Astrocyte of the cerebellum (primary cell): ENCODE measurements at places on chromosomes 4 and X.

- no peak for DNase-seq
Observed at GRCh38 chr4:38080061-38080974, 120.1 kb downstream of the PTTG2 start.

- DNase-seq: no peak
Observed at GRCh38 chrX:19991350-19991718, 473 bp upstream of the BCLAF3 start.

GRCh38 chr4:168293386-168293975, 25.1 kb downstream of the DDX60 start:
- DNase-seq: no peak

DNA sequence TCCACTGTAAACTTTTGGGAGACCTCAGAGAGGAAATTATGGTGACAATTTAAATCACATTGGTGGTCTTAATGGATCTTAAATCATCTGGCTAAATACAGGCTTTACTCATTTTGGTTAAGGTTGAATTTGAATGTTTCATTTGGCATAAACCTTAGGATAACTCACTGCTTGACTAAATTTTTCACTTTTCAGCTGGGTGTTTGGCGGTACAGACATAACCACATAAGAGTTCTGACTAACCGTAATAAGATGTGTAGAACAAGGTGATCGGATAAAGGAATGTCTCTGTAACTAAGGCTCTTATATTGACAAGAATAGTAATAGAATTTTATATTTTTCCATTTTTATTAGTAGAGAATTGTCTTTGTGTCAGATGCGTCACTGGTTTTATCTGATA, 281.0 kb downstream of the BMPR1B start:
- DNase-seq: peak; percentile 79

DNA sequence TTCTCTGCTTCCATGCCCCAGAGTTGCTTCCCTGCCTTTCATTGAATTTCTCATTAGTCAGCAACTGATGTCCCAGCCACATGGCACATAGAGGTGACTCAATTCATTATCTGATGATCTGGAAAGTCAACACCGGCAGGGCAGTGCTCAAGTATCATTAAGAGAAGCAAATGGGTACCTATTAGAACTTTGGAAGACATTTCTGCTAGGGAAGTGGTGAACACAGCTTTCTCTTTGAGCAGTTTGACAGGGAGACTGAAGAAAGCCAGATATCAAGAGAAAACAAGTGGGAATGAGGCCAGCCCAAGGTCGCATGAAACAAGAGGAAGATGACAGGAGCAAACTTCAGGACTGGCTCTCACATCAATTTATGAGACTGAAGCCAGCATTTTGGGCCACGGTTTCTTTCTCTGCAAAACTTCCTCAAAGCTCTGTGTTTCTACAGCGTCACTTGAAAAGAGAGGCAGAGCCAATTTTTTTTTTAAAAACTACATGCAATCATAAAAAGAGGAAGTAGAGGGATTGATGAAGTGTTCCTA, 108.3 kb upstream of the RPS6KA3 start:
- DNase-seq: no peak

DNA sequence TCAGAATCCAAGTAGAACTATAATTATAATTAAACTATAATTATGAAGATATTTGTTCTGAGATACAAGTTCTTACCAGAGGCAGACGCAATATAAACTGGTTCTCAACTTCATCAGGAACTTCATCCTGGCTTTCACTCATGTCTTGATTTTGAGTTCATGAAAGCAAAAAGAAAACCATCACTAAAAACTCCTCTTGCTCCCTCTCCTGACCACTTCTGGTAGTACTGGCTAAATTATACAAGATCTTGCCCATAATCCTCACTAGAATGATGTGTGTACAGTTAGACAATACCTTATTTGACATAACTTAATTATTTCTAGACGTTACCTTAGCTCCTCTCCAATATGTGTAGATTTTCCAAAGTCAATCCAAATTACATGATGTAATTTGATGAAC, 3.7 kb downstream of the TAF7L start:
- peak; percentile 22 for DNase-seq

DNA sequence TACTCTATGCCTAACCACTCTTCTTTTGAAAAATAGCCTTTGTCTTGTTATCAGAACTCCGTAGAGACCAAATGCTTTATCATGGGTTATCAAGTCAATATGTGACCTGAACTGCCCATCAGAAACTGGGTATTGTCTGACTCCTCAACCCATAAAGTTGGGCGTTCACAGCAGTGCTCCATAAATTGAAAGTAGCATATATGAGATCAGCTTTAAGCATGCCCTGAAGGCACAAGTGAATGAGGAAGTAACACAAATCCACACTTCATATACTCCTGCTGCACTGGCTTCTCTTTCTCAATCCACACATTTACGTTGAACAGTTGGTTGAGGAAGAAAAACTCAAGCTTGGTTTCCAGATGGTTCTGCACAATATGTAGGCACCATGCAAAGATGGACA, 1106.0 kb downstream of the STIM2 start:
- DNase-seq: no peak

DNA sequence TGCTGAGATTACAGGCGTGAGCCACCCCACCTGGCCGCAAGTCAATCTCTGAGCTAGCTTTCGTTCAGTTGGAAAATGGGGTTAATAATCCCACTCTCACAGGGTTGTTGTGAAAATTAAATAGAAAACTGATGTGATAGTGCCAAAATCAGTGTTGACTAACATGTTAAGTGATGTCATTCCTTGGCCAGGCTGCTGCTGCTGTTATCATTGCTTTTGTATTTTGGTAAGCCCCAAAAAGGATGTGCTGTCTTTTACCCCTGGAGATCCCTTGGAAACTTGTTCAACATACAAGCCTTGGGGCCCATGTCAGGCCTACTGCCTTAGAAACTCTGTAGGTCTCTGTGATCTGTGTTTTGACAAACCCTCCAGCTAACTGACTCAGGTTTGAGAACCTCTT, 106.3 kb downstream of the AFF1 start:
- no peak for DNase-seq

- peak; percentile 26 for DNase-seq
Observed at GRCh38 chrX:57121162-57121755, at the start of gene SPIN2B. TSS of gene SPIN2B (minus strand) at chrX:57121548.

- peak; percentile 52 for DNase-seq
Observed at GRCh38 chrX:154534526-154535322, 11.9 kb downstream of the G6PD start.

GRCh38 chr4:54096295-54096962, 3.5 kb upstream of the GSX2 start:
- no peak for DNase-seq
